ENCODE measurements at places on chromosomes 3 and 15. TPM values are rescaled to one million over a fixed set of nuclear protein-coding genes. Genes with fewer than 3 reads are reported as not detected.
A peak's percentile ranks its signal among the peaks of the same experiment; 100 is the strongest.

GRCh38 chr3:138588445-138588844, 5.6 kb downstream of the CEP70 start:
- DNase-seq = no peak

DNA sequence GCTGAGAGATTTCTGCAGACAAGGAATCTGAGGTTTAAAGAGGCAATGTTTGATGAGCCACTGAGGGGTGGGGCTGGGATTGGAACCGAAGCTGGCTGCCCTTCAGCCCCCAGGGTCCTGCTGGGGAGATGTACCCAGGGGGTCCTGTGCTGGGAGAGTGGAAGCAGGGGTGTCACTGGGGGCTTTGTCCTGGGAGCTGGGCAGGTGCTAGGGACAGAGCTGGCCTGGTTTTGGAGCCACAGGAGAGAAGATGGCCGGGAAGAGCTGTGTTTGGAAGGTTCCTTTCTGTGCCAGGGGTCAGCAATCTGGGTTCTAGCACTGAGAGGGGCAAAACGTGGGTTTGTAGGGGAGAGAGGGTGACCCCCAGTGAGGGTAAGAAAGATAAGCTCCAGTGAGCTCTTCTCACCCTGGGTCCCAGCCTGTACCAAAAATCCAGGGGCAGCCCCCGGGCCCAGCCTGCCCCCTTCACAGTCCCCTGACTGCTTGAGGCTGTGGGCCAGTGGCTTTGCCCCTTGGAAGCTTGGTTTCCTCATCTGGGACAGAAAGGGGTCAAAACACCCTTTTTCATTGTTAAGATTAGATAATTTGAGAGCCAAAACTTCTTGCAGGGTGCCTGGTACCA, 69.6 kb downstream of the SMAD3 start:
- DNase-seq = no peak

DNA sequence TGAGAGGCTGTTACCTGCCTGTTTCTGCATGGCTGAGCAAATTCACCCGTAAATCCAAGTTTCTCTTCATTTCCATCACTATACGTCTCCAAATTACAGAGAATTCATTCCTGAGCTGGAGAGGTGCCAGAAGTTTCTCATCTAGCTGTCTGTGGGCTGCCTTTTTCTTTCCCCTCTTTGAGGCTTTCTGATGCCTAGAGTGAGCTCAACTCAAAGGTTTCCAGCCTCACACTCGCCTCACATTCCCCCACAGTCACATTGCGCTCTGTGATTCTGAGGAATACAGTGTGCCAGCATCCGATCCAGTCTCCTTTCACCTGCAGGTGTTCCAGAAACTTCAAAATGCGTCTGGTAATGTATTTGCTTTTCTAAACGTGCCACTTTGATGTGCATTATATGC, 267.2 kb downstream of the MFSD1 start:
- DNase-seq = no peak

GRCh38 chr3:187669675-187670504, at the start of gene SST:
Gene SST, minus strand, starts transcription at chr3:187670394. Its CDS starts 103 bp downstream, at chr3:187670291.
- DNase-seq = peak; percentile 70

DNA sequence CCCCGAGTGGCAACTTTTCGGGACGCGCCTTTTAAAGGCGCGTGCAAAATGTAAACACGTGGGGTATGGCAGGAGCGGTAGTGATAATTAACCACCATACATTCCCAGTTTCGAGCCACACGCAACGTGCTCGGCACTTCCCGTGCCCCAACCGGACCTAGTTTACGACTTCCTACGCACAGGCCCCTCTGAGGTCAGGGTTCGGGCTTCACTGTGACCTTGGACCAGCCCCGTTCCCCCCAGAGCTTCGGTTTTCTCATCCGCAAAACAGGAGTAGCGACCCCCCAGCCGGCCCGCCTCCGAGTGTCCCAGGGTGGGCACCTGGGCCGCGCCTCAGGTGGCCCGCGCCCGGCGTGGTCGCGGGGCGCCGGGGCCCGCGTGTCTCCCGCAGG, 451 bp downstream of the CHCHD4 start:
- DNase-seq = peak; percentile 74

Gene CSK
- total RNA-seq = 34.8 TPM

Gene SLC22A14
- 0.03 TPM for total RNA-seq
